Left lung (tissue), 14 donors: ENCODE measurements at places on chromosomes 16 and 17. TPM values are rescaled to one million over a fixed set of nuclear protein-coding genes. Genes with fewer than 3 reads are reported as not detected.

- no peak for DNase-seq
Observed at GRCh38 chr17:2237521-2237921, 66.1 kb downstream of the SMG6 start.

SEC14L5 gene
- 0.26 TPM for polyA plus RNA-seq

SCNN1G gene
- polyA plus RNA-seq: 3.8 TPM

GRCh38 chr17:59433586-59433985, 102.1 kb downstream of the YPEL2 start:
- DNase-seq: no peak

- DNase-seq: no peak
Observed at GRCh38 chr17:7862692-7863437, 5.1 kb downstream of the CYB5D1 start.

DNA sequence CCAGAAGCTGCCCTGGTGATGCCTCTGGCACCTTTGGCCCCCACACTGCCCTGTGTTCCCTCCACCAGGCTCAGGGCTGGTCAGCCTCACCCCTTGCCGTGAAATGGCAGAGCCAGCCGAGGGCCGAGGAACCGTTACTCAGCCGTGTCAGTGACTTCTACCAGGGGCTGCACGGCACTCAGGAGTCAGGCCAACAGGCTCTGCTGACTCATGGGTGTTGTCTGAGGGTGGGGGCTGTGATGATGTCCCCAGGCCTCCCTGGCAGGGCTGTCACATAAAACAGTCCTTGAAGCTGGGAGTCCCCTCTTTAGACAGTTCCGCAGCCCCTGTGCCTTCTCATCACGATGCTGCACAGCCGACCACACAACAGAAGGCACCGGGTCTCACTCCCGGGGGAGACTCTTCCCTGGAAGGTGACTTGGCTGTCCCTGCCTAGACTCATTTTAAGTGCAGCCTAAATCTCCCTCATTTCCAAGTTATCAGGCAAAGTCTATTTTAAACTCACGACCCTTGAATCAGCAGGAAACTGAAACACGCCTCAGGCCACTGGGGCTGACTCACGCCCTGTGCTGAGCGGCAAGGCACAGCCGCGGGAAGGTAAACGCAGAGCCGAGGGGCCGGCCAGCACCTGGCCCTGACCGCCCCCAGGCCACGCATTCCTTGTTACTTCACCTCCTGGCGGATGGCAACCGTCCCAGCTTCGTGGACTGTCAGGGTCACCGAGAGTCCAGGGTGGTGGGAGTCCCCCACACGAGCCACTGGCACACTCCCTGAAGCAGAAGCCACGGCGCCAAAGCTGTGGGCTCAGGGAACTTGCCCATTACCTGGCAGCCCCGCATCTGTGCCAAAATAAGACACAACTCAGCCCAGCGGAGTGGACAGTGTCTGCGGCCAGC, 102.6 kb downstream of the ZNF778 start:
- no peak for DNase-seq

DNA sequence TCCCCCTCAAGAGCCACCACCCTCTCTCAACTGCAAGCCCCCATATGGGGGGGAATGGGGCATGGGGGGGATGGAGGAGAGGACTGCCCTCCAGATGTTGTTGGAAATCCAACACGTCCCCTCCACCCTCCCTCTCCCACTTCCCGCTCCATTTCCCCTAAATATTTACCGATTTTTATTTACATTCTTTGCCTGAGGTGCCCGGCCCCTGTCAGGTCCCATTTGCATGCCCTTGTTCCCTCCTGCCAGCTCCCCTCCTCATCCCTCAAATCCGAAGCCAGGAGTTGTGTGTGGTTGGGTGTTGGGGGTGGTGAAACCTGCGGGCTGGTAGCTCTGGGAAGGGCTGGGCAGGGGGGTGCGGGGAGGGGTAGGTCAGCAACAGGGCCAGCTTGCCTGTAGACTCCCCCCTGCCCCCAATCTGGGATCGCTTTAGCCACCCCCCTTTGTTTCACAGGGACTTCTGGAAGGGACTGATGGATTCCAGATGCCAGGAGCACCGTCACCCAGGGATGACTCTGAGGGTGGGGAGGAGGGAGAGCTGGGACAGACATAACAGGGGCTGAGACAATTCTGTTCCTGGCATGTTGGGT, 39.7 kb upstream of the NGFR start:
- DNase-seq: no peak

- no peak for DNase-seq
Observed at GRCh38 chr16:77157346-77158058, 33.5 kb upstream of the MON1B start.

DNA sequence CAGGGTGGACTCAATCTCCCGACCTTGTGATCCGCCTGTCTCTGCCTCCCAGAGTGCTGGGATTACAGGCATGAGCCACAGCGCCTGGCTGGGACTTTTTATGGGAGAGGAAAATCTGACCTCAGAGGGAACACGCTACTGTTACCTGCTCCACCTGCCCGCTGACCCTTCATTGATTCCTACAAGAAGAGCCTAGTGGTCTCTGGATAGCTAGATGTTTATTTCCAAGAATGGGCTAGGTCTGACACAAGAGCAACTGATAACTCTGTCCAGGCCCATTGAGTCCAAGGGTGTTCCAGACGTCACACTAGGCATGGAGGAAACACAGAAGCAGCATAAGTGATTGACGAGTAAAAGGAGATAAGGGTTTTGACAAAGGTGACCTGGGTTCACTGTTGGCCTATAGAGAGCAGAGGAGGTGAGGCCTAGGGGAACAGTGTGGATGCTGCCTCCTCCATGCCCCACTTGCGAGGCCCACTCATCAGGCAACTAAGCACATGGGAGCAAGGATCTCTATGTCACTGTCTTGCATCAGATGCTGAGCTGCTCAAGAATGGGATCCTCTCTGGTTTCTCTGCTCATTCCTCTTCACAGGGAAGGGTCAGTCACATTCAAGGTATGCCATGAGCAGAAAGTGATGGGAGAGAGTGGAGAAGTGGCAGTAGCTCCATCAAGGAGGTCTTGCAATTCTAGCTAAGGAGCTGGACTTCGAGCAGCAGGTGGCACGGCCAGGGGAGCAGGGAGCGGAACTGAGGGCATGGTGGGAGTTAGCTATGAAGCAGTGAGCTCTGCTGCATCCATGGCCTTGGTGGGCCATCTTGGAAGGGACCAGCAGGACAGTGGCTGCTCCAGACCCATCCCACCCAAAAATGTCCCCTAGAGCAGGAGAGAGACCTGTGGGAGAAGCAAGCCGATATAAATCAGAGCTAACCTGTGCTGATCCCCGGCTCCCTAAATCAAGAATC, 145.2 kb downstream of the WSCD1 start:
- DNase-seq: no peak

DNA sequence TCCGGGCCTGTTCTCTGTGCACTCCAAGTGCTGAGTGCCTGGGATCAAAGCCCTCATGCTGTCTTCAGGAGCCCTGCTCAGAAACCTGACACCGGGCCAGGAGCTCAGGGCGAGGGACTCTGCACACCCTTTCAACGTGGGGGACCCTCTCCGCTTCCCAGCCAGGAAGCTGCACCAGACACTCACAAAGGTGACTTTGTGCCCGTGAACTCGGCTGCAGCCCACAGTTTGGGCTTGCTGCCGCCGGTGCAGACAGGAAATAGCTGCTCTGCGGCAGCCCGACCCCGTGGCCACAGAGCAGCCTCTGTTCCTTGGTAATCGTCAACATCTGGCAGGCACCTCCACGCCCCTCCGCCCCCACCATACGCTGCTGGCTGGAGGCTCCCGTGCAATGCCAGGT, 93.4 kb upstream of the METRNL start:
- no peak for DNase-seq
